ENCODE measurements at places on chromosomes 16 and 17.

GRCh38 chr16:9134739-9135138 lies 43.3 kb downstream of the HAPSTR1 start:
- DNase-seq, result peak; percentile 20

DNA sequence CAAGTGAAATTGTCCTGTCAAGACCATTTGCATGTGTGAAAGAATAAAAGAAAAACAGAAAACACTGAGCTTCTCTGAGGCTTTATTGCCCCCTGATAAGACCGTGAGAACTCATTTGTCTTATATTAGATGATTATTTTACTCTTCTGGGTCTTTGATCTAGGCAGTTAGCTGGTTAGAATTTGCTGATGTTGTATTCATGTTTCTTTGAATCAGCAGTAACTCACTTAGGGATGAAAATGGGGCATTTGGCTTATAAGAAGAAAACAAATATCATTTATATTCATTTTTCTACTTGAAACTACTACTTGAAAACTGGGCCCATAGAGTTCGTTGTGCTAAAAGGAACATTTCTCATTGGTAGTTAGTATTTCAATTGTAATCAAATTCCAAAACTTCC lies 93.1 kb upstream of the RBFOX1 start:
- DNase-seq, result no peak

DNA sequence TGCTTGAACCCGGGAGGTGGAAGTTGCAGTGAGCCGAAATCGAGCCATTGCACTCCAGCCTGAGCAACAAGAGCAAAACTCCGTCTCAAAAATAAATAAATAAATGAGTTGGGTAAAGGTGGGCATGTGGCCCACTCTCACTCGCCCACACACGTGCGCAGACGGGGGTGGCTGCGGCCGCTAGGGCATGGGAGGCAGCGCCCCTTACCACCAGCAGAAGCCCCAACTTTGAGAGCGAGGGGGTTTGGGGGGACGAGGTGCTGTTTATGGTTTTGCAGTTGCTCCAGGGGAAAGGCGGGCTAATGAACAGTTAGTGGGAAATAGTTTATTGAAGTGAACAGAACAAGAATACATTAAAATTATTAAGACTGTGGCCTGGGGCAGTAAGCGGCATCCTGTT lies 14.9 kb upstream of the RBFOX3 start:
- DNase-seq, result no peak

DNA sequence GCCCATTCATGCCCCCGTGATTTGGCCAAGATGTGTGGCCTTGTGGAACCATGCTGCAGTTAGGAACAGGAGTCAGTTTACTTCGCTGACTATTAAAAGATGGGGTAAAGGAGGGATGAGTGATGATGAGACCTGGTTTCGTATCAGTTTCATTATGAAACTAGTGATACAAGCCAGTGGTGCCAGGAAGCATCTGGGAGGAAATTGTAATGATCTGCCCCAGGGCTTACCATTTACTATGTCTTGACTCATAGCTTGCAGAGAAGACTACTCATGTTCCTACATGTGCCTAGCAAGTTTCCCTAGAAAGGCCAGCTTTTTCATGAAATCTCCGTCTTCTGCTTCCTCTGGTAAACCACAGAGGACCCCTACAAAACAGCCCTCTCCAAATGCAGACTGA lies 23.2 kb downstream of the CDH3 start:
- no peak for DNase-seq

GRCh38 chr17:76419576-76420260 lies 33.2 kb downstream of the UBE2O start:
- DNase-seq, result no peak

GRCh38 chr17:77753691-77754245 lies 204.7 kb upstream of the TNRC6C start:
- no peak for DNase-seq

GRCh38 chr16:20906341-20907255 lies 6.0 kb downstream of the LYRM1 start:
- DNase-seq, result no peak

- DNase-seq, result no peak
These were observed 2.9 kb downstream of the CFAP97D1 start for GRCh38 chr17:43782913-43783680.

GRCh38 chr17:11178581-11178980 lies 62.4 kb upstream of the SHISA6 start:
- DNase-seq, result no peak

GRCh38 chr17:72477491-72477890 lies 356.7 kb downstream of the SOX9 start:
- DNase-seq, result no peak

- DNase-seq, result no peak
These were observed 83.8 kb downstream of the FOXL1 start for GRCh38 chr16:86662195-86662594.

DNA sequence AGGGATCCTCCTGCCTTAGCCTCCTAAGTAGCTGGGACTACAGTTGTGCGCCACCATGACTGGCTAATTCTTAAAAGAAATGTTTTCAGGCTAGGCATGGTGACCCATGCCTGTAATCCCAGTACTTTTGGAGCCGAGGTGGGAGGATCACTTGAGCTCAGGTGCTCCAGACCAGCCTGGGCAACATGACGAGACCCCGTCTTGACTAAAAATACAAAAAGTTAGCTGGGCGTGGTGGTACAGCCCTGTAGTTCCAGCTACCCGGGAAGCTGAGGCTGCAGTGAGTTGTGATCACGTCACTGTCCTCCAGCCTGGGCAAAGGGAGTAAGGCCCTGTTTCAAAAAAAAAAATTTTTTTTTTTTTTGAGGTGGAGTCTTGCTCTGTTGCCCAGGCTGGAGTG lies 173.1 kb downstream of the SEC14L1 start:
- DNase-seq, result no peak

DNA sequence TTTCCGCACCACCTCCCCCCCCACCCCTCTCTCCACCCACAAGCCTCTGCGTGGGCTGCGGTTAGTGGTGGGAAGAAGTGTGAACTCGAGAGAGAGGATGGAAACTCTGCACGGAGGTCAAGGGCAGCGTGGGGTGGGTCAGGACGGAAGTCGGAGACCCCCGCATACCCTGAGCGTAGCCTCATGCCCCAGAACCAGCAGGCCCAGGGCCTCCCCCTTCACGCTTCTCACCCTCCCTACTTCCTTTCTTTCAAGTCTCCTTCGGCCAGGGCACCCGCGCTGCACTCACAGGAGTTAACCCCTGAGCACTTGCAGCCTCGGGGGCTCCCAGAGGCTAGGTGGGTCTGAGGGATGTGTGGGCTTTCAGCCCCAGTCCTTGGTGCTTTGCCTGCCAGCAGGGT lies 9.2 kb downstream of the TBKBP1 start:
- DNase-seq, result no peak

- DNase-seq, result peak; percentile 96
These were observed 1.5 kb upstream of the SRCAP start for GRCh38 chr16:30697264-30698138.

- no peak for DNase-seq
These were observed 21.1 kb downstream of the ANKRD40 start for GRCh38 chr17:50686494-50687199.

DNA sequence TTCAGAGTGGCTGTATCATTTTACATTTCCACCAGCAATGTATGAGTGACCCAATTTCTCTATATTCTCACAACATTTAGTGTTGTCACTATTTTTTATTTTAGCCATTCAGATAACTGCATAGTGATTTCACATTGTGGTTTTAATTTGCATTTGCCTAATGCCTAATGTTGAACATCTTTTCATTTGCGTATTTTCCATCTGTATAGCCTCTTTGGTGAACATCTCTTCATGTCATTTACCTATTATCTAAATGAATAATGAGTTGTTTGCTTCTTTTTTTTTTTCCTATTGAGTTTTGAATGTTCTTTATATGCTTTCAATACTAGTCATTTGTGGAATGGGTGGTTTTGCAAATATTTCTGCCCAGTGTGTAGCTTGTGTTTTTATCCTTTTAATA lies 120.9 kb upstream of the CPHXL start:
- DNase-seq, result no peak

DNA sequence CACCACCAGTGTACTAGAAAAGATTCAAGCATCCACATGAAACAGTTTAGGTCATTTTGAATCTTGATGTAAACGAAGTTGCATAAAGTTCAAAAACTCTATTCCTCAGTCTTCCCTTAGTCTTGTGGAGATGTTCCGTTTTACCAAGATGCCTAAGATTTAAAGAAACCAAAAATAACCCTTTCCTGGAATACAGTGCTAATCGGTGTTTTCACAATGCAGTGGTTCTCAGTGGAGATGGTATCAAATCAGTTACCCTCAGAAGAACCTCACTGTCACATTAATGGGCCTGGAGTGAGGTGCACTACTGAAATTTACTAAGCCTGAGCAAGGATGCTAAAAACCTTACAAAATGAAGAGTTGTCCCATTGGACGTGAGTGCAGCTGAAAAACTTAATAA lies 9.1 kb downstream of the PTRH2 start:
- no peak for DNase-seq

DNA sequence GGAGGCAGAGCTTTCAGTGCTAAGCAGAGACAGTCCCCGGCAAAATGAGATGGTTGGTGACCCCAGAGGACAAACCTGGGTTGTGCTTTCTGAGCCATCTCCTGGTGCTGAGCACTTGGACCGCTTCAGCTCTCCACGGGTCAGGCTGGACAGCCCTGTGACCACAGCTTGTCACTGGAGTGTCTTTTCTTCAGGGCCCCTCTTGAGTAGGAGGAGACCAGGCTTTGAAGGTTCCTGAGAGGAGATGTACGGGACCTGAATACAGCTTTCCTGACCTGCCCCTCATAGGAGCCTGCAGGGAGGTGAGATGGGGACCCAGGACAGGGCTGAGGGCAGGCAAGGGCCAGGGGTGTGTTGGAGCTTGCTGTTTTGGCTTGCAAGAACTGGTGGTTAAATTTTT lies 17.8 kb upstream of the ADGRG1 start:
- no peak for DNase-seq

DNA sequence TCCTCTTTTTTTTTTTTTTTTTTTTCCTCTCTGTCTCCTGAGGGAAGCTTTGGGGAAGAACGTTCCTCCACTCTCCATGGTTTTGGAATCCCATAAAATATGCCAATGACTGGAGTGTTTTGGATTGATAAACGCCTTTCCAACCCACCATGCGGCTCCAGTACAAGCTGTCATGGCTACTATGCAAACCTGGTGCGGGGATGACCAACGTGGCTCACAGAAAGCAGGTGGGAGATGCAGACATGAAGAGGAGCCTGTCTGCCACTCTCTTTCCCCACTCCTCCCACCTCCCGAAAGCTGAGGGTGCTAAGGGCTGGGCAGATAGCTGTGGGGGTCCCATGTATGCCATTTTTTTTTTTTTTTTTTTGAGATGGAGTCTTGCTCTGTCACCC lies 69.9 kb upstream of the SEC14L1 start:
- DNase-seq, result no peak

DNA sequence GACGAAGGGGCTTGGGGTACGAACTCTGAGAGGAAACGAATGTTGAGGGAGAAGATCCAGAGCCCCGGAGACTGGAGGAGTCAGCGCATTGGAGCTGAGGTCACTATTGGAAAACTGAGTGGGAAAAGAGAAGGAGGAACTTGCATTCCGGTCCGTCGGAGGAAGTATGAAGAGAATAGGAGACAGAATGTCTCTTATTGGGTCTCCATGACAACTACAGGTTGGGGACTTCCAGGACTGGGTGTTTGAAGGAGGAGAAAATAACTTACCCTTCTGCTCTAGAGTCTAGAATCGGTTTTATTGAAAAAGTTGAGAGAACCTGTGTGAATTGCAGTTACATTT lies 537 bp downstream of the GOSR1 start:
- DNase-seq, result no peak

- no peak for DNase-seq
These were observed 3.4 kb upstream of the GHDC start for GRCh38 chr17:42197564-42198156.

DNA sequence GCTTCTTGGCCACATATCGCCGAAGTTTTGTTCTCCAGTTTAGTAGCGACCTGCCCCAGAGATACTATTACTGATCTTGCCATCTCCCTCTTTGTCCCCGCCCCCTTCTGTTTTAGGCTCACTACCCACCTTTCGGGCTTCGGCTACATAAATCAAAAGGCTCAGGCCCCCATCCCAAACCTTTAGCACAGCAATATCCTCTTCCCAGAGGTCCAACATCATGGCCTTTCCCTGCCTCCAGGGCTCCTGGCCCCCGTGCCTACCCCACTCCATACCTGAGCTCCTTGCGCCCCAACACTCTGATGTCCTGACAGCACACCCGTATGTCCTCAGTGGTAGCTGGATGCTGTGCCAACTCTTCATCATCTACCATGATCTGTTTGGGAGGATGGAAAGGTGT lies 2.9 kb upstream of the PSMC5 start:
- DNase-seq, result no peak

DNA sequence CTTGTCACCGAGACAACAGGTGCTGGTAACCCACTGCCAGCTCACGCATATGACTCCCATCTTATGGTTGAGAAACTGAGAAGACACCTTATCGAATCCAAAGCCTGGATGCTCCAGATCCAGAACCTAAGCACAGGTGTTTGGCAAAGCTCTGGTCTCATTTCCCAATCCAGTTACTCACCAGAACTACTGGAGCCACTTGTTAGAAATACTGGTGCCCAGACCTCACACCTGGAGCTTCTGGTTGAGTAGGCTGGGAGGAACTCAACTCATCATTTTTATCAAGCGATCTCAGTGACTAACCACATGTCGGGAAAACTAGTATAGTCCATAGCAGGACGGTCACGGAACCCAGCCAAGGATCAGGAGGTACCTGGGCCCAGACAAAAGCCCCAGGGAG lies 86.7 kb upstream of the RCVRN start:
- DNase-seq, result no peak

DNA sequence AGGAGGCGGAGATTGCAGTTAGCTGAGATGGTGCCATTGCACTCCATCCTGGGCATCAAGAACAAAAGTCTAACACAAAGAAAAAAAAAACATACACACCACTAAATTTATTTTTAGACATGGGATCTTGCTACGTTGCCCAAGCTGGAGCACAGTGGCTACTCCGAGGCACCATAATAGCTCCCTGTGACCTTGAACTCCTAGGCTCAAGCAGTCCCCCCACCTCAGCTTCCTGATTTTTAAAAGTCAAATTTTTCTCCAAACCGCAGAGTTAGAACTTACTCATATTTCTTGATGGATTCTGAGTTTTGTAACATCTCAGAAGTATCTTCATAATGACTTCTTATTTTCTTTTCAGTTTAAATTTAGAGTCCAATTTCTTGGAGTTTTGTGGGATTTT lies 3.4 kb downstream of the CMTM4 start:
- DNase-seq, result no peak

DNA sequence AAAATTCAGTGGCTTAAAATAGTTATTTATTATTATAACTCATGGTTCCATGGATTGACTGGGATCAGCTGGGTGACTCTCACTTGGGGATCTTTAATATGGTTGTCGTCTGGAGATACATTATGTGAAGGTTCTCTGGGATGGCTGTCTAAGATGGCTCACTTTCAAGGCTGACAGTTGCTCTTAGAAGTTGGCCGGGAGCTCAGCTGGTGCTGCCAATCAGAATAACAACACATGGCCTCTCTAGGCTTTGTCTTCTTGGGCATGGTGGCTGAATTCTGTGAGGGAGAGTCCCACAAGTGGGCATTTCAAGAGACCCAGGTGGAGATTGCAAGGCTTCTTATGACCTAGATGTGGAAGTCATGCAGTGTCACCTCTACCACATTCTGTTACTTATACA lies 269.7 kb downstream of the CA10 start:
- no peak for DNase-seq

GRCh38 chr16:84041881-84042280 lies 714 bp downstream of the SLC38A8 start:
- no peak for DNase-seq

- no peak for DNase-seq
These were observed 4.6 kb downstream of the TERF2 start for GRCh38 chr16:69381231-69381630.

- DNase-seq, result no peak
These were observed 2.6 kb upstream of the CCL22 start for GRCh38 chr16:57355898-57356414.

Measured in midbrain (tissue), 1 donor.